Stimulated activated CD4-positive, alpha-beta T cell treated with anti-CD3 and anti-CD28 coated beads, TNF-alpha, amount 100 ng/mL, for 1 hour (primary cell): ENCODE measurements at places on chromosomes 7 and 10.

DNA sequence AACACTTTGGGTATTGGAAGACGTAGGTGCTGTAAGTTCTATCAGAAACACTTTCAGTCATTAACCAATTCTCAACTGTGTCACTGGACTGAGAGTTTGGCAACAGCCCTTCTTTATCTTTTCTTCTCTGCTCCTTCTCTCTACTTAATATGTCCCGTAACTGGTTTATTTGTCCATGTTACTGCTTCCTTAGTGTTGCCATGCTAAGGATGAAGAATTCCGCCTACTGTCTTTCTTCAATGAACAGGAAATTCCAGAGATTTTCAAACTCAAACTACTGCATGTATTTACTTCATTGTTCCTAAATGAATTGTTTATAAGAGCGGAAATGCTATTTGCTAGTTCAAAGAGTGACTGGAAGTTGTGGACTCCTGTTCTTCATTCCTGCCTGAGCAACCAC is 143.7 kb downstream of the TAX1BP1 start:
- no peak for DNase-seq

DNA sequence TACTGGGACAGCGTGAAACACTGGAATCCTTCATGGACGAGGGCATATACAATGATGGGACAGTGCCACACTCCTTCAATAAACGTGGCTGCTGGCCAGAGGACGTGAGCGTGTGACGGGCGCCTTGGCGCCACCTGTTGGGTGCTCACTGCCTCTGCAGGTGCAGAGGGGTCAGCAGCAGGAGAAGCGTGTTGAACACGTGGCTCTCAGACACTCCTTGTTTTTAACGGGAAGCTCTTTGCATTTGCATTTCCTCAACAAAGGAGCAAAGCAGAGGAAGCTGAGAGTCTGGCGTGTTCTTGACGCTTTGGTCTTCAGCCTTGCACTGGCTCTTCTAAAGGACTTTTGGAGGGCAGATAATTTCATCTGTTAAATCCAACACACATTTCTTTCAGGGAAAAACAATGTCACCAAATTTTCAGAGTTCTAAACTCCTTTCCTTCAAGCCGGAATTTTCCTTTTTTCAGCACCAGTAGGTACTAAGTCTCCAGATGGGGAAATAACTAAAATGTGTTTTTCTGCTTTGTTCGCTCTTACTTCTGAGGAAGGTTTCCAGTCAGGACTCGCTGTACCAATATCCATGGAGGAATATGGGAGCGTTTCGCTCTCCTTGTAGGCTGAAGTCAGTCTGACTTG is 2.9 kb upstream of the GET4 start:
- DNase-seq = no peak

- no peak for DNase-seq
Measured at GRCh38 chr7:35849158-35849831, 48.4 kb downstream of the SEPTIN7 start.

GRCh38 chr7:147904219-147904576 is 686.4 kb upstream of the C7orf33 start:
- no peak for DNase-seq

DNA sequence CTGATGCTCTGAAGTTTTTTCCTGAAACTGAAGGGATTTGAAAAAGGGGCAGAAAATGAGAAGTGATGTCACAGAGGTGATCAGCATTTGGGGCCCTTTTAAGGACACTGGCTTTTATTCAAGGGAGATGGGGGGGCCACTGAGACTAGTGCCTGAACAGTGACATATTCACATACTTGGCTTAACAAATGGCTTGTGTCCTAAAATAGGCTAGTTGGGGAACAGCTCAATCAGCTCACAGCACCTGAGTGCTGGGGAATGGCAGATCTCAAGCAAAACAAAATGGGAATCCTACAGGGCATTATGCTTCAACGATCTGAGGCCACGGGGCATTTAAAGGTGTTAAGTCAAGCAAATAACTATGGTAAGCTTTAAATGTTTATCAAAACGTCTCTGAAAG is 90.1 kb downstream of the UBE2H start:
- DNase-seq = no peak

DNA sequence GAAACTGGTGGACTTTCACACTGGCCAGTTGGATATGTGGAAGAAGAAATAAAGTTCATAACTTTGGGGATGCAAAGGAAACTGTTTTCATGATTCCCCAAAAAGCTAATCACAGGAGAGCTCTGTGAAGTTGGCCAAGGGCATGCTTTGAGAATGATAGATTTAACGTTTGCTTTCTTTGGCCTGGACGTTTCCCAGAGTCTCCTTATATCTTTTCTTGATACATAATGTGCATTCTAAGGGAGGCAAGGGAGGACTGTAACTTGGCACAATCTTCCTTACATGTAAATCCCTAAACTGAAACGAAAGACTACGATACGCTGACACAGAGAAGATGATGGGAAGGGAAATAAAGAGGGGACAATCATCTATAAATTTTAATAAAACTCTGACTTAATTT is 176.5 kb upstream of the INHBA start:
- no peak for DNase-seq

- no peak for DNase-seq
Measured at GRCh38 chr7:131327049-131327625, 539 bp upstream of the MKLN1 start.

DNA sequence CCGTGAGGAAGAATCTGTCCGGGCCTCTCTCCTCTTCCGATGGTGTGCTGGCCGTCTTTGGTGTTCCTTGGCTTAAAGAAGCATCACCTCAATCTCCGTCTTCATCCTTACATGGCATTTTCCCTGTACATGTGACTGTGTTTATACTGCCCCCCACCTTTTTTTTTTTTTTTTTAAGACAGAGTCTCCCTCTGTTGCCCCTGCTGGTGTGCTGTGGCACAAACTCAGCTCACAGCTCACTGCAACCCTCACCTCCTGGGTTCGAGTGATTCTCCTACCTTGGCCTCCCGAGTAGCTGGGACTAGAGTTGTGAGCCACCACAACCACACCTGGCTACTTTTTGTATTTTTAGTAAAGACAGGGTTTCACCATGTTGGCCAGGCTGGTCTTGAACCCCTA is 121.9 kb upstream of the C7orf33 start:
- DNase-seq = no peak

DNA sequence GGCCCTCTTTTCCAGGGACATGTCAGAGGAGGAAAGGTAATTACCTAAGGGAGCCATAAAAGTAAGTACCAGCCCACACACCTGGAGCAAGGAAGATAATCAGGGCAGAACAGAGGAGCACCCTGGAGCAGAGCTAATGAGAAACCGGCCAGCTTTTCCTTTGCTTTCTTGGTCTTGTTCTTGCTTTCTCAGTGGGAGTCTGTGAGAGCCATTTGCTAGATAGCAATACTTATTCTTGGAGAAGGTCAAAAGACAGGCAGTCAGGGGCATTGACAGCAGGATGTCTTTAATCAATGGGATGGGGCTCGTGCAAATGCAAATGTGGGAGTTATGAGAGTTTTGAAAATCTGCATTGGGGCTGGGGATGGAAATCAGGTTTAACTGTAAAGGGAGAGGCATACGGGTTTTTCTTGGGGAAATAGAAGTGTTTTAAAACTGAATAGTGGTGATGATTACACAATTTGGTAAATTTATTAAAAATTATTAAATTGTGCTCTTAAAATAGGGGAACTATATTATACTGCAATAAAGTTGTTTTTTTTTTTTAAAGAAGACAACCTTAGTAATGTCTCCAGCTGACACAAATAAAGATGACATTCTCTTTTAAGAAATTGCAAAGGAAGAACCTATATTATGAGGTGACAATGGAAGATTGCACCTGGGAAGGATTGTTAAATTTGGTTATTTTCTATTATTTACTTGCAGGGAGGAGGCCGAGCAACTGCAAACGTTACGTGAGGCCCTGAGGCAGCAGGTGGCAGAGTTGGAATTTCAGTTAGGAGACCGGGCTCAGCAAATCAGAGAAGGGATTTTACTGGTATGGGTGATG is 35.6 kb upstream of the PPP1R17 start:
- no peak for DNase-seq

- DNase-seq = no peak
Measured at GRCh38 chr10:72171175-72171630, 44.6 kb upstream of the ANAPC16 start.

DNA sequence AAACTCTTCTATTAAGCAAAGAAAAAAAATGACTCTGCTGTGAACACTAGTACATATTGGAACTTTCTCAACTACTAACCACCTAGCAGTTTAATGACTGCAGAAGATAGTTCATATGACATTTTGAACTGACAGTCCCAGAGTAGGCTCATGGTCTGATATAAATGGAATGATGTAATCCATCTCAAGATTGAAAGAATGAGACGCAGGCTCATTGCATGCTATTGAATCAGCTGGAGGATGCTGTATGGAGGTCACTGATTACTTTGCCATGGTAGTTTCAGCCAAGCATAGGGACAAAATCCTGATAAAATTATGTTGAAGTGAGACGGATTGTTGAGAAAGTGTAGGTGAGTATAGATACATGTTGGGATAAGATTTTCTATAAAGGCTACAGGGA is 217.6 kb upstream of the SEMA3E start:
- no peak for DNase-seq

- no peak for DNase-seq
Measured at GRCh38 chr7:2947058-2947780, 96.4 kb downstream of the CARD11 start.

DNA sequence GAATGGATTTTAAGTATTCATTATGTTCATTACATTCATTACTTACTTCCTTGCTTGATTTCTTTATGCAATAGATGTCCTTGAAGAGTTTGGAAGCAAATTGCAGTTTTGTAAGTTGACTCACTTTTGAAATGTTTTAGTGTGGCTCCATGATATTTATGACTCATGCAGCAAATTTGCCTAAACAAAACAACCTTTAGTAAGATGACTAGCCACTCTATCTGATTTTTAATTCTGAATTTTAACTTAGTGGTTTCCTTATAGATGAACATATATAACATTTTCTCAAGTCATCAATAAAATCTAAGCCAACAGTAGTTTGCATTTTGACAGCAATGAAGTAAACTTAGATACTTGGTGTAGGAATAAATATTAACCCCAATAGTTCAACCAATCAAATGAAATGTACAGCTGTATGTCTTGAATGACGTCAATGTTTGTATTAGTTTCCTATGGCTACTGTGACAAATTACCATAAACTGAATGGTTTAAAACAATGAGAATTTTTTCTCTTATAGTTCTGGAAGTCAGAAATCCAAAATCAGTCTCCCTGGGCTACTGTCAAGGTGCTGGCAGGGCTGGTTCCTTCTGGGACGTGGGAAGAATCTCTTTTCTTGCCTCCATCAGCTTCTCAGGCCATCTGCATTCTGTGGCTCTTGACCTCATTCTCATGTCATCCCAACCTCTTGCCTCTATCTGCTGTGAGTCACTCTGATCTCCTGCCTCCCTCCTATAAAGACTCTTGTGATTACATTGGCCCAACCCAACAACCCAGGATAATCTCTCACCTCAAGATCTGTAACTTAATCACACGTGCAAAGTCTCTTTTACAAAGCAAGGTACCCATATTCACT is 73.4 kb downstream of the AHR start:
- no peak for DNase-seq

GRCh38 chr10:6843481-6843881 is 263.4 kb upstream of the PRKCQ start:
- no peak for DNase-seq

DNA sequence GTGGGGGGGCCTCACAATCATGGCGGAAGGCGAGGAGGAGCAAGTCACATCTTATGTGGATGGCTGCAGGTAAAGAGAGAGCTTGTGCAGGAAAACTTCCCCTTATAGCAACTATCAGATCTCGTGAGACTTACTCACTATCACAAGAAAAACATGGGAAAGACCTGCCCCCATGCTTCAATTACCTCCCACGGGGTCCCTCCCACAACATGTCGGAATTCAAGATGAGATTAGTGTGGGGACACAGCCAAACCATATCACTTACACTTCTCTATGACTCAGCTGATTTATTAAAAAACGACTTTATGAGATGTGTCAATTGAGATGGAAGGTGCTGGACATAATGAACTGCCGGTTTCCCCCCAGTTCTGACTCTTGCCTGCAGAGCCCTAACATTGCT is 23.8 kb upstream of the CHN2 start:
- no peak for DNase-seq

GRCh38 chr10:3105166-3105565 is 37.8 kb downstream of the PFKP start:
- no peak for DNase-seq

- DNase-seq = peak; percentile 94
Measured at GRCh38 chr10:100481462-100482081, 18.8 kb downstream of the WNT8B start.

GRCh38 chr10:101643546-101643945 is 51.4 kb downstream of the FBXW4 start:
- DNase-seq = no peak

- no peak for DNase-seq
Measured at GRCh38 chr7:122064971-122065370, 79.1 kb downstream of the AASS start.

- no peak for DNase-seq
Measured at GRCh38 chr7:81990395-81990794, 220.5 kb upstream of the HGF start.

GRCh38 chr10:110901954-110902819 is 16.8 kb downstream of the BBIP1 start:
- no peak for DNase-seq

DNA sequence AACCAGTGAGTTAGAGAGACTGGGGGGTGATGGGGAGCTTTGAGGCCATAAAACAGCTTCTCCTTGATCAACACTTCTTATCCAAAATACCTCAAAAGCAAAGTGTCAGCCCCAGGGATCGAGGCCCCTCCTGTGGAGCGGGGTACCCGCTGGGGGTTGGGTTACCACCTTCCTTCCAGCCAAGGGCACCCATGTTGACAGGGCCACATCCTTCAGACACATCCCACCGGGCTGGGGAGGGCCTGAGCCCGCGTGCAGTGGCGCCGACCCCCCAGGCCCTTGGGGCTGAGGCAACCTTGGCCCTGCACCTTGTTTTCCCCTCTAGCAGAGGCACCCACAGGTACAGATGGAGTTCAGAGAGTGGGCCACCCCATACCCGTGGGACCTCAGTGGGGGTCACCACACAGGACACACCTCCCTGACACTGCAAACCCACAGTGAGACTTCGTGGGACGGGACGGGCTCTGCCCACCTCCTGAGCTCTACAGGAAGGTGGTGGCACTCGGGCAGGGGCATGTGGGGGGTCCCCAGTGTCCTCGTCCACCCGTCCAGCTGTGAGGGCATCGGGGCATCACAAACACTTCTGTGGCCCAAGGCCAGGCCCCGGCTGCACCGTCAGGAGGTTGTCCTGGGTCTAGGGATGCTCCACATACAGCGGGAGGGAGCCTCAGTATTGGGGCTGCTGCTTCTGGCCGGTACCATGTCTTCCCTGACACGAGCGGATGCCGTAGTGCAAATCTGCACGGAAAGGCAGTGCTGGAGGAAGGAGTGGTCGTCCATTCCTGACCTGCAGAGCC is 10.7 kb downstream of the DPYSL4 start:
- DNase-seq = no peak

GRCh38 chr10:91589015-91589657 is 43.7 kb downstream of the PPP1R3C start:
- no peak for DNase-seq

- DNase-seq = no peak
Measured at GRCh38 chr7:121383235-121383910, 12.7 kb downstream of the FAM3C start.

GRCh38 chr10:88608052-88608732 is 21.6 kb downstream of the LIPJ start:
- DNase-seq = no peak

- no peak for DNase-seq
Measured at GRCh38 chr7:135665042-135665441, 2.7 kb downstream of the STMP1 start.

- DNase-seq = no peak
Measured at GRCh38 chr7:1455241-1455939, 3.9 kb downstream of the MICALL2 start.
